ENCODE measurements at places on chromosomes 12 and 14.

DNA sequence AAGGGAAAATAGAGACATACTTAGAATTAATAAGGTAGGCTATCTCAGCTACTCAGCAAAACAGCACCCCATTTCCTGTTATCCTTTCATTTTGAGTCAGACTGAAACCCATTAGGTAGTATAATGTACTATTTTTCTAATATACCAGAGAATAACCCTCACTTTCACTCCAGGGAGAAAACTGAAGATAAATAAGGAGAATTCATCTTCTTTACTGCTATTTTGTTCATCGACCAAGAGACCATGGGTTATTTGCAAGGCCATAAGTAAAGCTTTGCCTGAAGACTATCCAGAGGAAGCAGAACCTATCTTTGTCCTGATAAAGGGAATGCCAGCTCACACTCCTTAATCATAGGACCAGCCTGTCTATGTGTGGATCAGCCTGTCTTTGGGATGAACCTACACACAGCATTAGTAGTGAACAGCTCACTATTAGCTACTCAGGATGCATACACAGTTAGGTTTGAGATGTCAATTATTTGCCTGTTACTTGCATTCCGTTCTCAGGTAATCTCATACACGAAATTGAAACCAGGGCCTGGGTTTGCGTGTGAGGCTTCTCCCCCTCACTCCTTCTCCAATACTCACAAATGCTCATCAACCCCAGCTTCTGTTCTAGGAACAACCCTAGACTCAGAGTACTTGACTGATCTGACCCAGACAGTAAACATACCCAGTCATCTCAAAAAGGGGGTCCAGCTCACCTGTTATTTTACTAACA lies 124.4 kb downstream of the DAD1 start:
- DNase-seq = no peak

GRCh38 chr14:77141214-77142004 lies at the start of gene ZDHHC22:
Gene ZDHHC22, minus strand, starts transcription at chr14:77141791. Its CDS starts 2,053 bp downstream, at chr14:77139738.
- no peak for DNase-seq

- no peak for DNase-seq
These were observed 6.0 kb upstream of the GPR84 start for GRCh38 chr12:54370171-54370730.

GRCh38 chr14:61812347-61813095 lies 50.3 kb downstream of the SNAPC1 start:
- DNase-seq = peak; percentile 11

- DNase-seq = peak; percentile 26
These were observed 7.7 kb upstream of the PSMA6 start for GRCh38 chr14:35284506-35284905.

- no peak for DNase-seq
These were observed 316.2 kb downstream of the EGLN3 start for GRCh38 chr14:33634631-33635030.

DNA sequence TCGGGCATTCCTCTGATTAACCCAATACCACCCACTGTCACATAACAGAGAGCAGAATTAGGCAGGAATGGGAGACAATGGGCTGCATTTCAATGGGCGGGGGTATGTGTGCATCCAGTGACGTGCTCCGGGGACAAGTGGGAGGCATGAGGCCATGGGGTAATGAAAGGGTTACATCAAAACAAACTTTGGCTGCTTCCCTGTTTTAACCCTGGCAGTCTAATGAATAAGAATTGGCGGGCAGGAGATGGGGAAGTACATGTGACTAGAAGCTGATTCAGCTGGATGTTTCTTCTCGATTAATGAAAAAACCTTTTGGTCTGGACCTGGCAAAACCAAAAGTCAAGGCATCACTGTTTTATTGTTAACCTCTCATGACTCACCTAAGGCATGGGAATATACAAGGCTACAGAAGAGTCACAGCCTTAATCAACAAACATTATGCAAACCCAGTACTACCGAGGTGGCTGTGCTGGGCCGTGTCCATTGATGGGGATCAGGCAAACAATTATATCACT lies 44.2 kb downstream of the SOCS2 start:
- peak; percentile 49 for DNase-seq

GRCh38 chr14:72646861-72647528 lies 246.9 kb downstream of the DPF3 start:
- no peak for DNase-seq

GRCh38 chr14:53938136-53938837 lies 18.3 kb downstream of the BMP4 start:
- DNase-seq = no peak

GRCh38 chr14:90621201-90621600 lies 195.0 kb downstream of the TTC7B start:
- DNase-seq = no peak

DNA sequence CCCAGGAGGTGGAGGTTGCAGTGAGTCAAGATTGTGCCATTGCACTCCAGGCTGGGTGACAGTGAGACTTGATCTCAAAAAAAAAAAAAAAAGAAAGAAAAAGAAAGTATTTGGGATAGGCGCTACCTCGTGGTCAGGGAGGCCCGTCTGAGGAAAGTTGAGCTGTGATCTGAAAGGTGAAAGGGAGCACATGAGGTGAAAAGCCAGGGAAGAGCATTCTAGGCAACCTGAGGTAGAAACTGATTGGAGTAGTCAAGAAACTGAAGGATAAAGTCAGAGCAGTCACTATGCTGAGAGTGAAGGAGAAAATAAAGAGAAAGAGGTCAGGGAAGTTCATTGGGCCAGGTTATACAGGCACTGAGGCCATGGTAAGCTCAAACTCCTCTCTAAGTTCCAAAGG lies 7.7 kb downstream of the ANAPC5 start:
- no peak for DNase-seq

DNA sequence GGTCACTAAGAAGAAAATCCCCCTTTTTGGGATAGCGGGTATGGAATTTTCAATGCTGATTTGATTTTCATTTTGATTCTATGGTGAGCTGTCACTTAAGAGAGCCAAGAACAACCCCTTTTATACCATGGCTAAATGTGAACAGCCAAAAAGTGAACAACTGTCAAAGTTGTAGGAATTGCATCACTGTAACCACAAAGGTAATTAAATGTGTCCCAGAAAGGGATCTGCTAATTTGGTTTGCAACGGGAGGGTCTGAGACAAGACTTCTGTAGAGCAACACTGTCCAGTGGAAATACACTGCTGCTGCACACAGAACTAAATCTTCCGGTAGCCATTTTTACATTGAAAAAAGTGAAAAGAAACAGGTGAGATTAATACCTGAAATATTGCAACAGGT lies 14.6 kb downstream of the CHST11 start:
- DNase-seq = peak; percentile 29

- no peak for DNase-seq
These were observed 34.8 kb upstream of the FRMD6 start for GRCh38 chr14:51616724-51617409.
